ENCODE measurements at places on chromosomes 13 and 19. TPM values are rescaled to one million over a fixed set of nuclear protein-coding genes. Genes with fewer than 3 reads are reported as not detected.

The LMTK3 gene
- total RNA-seq, result 0.17 TPM

DNA sequence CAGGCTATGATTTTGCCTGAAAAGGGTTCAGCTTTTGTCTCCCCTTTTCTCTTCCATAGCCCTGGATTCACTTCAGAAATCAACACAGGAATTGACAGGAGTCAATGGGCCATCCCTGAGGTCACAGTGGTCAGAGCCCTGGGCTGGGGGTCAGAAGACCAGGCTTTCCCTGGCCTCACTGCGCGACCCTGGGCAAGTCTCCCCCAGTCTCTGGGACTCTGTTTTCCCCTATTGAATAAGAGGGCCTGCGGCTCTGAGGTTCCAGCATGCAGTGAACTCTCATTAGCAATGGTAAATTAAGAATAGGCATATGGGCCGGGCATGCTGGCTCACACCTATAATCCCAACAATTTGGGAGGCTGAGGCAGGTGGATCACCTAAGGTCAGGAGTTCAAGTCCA is 30.7 kb upstream of the VSTM2B start:
- DNase-seq, result no peak

The ZNF583 gene
- 11.8 TPM for total RNA-seq

DNA sequence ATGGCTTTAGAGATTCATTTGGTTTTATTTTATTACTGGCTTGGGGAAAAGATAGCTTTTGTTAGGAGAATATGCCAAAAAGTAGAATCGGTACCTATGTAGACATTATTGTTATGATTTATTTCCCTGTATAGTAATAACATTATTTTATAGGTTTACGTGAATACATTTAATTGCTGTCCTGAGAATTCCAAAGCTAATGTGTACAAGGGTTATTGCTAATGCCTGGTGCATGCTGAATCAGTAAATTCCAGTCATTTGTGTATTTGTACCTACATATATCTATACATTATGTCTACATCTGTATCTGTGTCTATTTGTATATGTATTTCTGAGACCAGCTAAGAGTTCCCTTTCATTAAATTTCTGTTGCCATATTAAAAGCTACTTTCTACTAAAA is 550.9 kb downstream of the GPC6 start:
- DNase-seq, result no peak

GRCh38 chr19:39915101-39915847 is 19.2 kb downstream of the FCGBP start:
- peak; percentile 75 for DNase-seq

- DNase-seq, result no peak
Observed at GRCh38 chr19:10979951-10980381, 19.1 kb downstream of the SMARCA4 start.

- no peak for DNase-seq
Observed at GRCh38 chr13:27311518-27312210, 41.0 kb downstream of the RASL11A start.
